ENCODE measurements at places on chromosomes 1 and 21. TPM values are rescaled to one million over a fixed set of nuclear protein-coding genes. Genes with fewer than 3 reads are reported as not detected.

Gene MX2
- 12.5 TPM for total RNA-seq

Gene ADAMTS5
- 3.1 TPM for total RNA-seq

Gene ZMYND12
- not detected for total RNA-seq

Gene CFAP74
- total RNA-seq = not detected

Gene ATF3
- 37.4 TPM for total RNA-seq

Gene SHE
- total RNA-seq = 0.11 TPM

Gene LAPTM5
- total RNA-seq = 0.21 TPM

Gene LAD1
- total RNA-seq = 0.06 TPM

Gene RPS6KC1
- total RNA-seq = 23.5 TPM

Gene KRTAP7-1
- total RNA-seq = not detected

Gene MFAP2
- 213 TPM for total RNA-seq

Gene SLC6A9
- 0.74 TPM for total RNA-seq

Gene OR2T2
- total RNA-seq = not detected

Gene S100A9
- not detected for total RNA-seq

Gene RBBP4
- 152 TPM for total RNA-seq

Gene AGT
- total RNA-seq = not detected

Gene RNU1-1
- 832 TPM for total RNA-seq

Gene C1QB
- not detected for total RNA-seq

Gene ST6GALNAC3
- 6.2 TPM for total RNA-seq

Gene KMO
- 0.17 TPM for total RNA-seq

Gene SPRR2F
- total RNA-seq = not detected

Gene GSTM5
- total RNA-seq = not detected

Gene PDE4B
- 6.9 TPM for total RNA-seq

Gene ADAMTSL4
- not detected for total RNA-seq

Gene PDPN
- 19.6 TPM for total RNA-seq

Gene OR2T35
- total RNA-seq = not detected

Gene INSRR
- total RNA-seq = not detected

Gene UTS2
- total RNA-seq = not detected

Gene FAM72D
- total RNA-seq = 5.5 TPM

Gene RIMKLA
- 3.7 TPM for total RNA-seq

Gene TAF13
- 351 TPM for total RNA-seq

Gene RHOC
- total RNA-seq = 443 TPM

Gene CACNA1S
- total RNA-seq = not detected

All from Daoy (cell line).